Activated CD4-positive, CD25-positive, alpha-beta regulatory T cell treated with anti-CD3 and anti-CD28 coated beads, Interleukin-2, amount 50 U/mL, for 72 hours (primary cell): ENCODE measurements at places on chromosomes 2 and 18.

- DNase-seq: no peak
These were observed 17.7 kb downstream of the HOXD1 start for GRCh38 chr2:176206136-176206535.

DNA sequence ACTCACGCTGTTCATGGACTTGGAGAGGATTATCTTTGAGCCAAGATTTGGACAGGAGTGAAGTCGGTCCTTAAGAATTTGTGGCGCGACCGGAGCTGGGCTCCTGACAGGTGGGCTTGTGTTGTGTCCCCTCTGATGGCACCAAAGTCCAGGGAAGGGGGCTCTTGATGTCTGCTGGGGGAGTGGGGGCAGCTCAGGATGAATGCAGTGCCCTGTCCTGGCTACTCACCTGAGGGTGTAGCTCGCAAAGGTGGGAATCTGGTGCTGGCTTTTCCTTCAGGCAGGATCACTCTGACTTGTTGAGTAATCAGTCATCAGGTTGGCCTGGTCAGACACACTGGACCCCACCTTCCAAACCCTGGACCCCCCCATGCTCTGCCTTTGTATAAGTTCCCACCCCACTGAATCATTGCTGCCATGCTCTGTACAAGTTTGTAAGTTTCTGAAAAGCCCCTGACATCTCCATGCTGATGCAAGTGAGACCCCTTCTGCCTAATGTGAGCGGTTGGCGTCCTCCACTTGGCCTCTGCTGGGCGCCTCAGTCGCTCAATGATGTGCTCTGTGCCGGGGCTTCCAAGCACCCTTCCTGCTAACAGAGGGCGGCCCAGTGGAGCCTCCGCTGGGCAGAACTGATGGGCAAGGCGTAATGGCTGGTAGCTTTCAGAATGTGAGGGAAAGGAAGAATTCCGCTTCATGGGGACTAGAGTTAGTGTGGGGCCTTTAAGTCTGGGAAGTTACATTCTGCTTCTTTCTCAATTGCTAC, 196.1 kb downstream of the MGAT5 start:
- no peak for DNase-seq

DNA sequence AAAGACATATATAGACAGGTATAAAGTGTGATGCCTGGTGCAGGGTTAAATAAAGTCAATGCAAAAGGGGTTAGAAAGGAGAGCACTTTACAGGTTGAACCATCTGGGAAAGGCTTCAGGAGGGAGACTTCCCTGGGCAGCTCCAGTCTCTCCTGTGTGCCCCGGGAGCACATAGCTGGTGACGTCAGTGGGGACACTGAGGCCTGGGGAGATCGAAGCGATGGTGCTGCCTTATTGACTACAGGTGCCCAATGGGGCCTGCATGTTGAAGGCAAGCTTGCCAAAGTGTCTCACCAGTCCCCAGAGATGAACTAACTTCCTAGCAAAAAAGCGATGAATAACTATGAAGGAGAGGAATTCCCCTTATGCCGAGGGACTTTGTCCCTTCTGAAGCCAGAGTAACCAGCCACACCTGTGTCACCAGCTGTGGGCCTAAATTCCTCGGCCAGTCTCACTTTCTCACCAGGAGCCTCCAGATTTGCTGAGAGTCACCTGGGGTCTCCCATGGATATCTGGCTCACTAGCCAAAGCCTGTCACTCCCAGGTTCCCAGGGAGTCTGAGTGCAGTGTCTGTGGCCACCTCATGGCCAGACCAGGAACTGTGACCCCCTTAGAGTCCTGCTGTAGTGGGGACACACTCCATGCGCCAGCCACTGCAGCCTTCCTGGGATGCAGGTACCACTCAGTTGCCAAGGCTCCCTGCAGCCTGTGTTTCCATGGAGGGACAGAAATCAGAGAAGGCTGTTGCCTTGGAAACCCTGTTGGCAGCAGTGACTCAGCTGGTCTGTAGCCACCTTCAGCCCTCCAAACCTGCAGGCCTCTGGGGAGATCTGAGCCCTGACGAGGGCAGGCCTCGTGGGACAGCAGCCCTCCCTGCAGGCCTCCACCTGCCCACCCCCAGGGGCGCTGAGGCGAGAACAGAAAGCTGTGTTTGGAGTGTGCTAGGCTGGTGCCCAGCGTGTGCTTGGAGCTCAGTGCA, 128.7 kb downstream of the CTIF start:
- no peak for DNase-seq

- no peak for DNase-seq
These were observed 97.4 kb downstream of the EIPR1 start for GRCh38 chr2:3280197-3280596.

DNA sequence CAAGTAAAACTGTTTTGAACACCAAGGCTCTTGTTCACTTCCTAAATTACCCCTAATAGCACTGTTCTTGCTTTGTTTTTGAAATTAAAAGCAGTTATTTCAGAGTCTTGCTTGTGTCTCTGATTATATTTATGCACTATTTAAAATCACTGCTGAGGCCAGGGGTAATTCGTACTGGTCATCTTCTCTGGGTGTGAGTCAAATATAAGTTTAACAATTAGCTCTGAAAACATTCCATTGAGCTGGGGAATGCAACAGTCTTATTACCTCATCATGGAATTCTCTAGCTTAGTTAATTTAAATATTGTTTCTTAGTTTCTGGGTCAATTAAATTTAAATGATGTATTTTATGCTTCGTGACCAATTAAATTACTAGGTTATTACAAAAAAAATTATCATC, 135.0 kb downstream of the MEIS1 start:
- DNase-seq: no peak

- DNase-seq: no peak
These were observed 250.9 kb downstream of the ICOS start for GRCh38 chr2:204187229-204188083.

GRCh38 chr2:55459279-55459678, 39.6 kb upstream of the CCDC88A start:
- DNase-seq: no peak

DNA sequence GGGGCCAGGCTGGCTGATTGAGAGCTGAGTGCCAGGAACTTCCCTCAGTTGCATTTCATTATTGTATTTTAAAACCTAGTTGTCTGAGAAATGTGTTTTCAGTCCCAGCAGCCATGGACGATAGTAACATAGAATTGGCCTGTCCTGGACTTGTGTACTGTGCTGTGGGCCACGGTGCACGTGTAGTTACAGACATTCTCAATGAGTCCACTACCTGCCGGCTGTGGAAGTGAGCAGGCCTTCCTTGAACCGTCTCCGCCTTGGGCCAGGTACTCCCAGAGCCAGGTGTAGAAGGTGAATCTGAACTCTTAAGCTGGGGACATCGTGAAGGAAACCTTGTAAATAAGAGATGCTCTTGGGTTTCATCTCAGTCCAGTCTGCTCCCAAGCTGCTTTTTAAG, 47.0 kb downstream of the UBE2F start:
- DNase-seq: no peak

DNA sequence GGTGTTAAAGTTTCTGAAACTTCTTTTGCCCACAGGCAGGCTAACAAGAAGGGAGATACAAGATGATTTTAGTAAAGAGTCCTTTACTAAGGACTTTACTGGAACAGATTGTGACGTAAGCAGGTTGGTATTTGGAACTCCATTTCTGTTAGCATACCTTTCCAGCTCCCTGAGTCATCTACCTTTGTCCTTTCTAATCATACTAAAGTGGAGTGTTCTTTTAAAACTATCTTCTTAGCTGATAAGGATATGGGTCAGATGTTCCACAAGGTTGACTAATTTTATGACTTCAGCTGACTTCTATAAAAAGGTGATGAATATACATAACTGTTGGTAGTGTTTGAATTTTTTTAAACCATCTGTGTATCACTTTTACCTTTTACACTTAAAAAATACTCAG, 21.1 kb downstream of the UGP2 start:
- no peak for DNase-seq

- no peak for DNase-seq
These were observed 458.7 kb upstream of the ID2 start for GRCh38 chr2:8222979-8223694.

GRCh38 chr2:218289639-218290315, 2.5 kb downstream of the TMBIM1 start:
- no peak for DNase-seq

- DNase-seq: no peak
These were observed 78.6 kb downstream of the PTPRM start for GRCh38 chr18:7645756-7646155.

- DNase-seq: no peak
These were observed 47.7 kb downstream of the ZC3H15 start for GRCh38 chr2:186533717-186534116.

- no peak for DNase-seq
These were observed 165.8 kb upstream of the TCF4 start for GRCh38 chr18:55753643-55754263.

DNA sequence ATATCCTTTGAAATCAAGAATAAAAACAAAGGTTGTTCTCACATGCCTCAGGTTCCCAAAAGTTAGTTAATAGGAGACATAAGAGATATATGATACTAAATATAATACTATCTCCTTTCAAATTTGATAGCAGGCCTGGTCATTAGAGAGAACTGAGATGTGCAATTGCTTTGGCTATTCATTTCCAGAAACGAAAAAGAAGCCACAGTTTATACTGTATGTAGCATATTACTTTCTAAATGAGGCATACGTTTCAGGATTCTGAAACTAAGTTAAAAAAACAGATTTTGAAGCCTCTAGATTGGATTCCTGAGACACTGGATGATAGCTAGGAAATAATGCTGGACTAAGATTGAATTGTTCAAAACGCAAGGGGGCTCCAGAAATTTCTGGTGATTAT, 7.1 kb downstream of the PPP1R1C start:
- no peak for DNase-seq

DNA sequence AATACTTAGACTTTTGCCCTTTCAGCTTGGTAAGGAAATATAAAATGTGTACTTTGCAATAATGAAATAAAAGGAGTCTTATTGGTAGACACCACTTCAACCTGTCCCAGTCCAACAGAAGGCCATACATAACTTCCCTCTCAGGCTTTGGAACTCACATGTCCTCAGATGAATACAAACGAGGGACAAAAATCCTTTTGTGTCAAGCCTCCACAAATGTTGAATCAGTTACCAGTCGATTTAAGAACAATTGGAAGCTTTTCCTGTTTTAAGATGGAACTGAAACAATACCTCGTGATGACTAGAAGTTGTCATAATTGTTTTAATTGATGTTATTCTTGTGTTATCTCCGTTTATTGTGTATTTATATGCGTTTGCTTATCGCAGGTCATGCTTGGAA, 385.1 kb upstream of the POU3F3 start:
- DNase-seq: no peak

- no peak for DNase-seq
These were observed 3.5 kb downstream of the OSBPL6 start for GRCh38 chr2:178197791-178198190.

DNA sequence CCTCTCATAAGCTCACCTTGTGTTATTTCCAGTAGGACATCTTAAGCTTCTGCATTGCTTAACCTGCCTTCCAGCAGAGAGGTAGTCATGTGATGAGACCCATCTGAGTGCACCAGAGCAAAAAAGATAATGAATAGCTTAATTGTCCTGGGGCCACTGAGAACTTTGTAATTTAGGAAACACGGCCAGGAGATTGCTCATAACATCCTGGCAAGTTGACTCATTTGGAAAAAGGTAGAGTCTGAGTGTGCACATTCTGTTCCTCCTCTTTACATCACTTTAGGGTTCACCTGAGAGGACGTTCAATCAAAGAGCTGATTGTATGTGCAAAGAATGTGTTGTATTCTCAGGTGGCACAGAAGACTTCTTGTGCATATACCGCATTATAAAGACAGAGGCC, 830.2 kb upstream of the SOX11 start:
- no peak for DNase-seq

DNA sequence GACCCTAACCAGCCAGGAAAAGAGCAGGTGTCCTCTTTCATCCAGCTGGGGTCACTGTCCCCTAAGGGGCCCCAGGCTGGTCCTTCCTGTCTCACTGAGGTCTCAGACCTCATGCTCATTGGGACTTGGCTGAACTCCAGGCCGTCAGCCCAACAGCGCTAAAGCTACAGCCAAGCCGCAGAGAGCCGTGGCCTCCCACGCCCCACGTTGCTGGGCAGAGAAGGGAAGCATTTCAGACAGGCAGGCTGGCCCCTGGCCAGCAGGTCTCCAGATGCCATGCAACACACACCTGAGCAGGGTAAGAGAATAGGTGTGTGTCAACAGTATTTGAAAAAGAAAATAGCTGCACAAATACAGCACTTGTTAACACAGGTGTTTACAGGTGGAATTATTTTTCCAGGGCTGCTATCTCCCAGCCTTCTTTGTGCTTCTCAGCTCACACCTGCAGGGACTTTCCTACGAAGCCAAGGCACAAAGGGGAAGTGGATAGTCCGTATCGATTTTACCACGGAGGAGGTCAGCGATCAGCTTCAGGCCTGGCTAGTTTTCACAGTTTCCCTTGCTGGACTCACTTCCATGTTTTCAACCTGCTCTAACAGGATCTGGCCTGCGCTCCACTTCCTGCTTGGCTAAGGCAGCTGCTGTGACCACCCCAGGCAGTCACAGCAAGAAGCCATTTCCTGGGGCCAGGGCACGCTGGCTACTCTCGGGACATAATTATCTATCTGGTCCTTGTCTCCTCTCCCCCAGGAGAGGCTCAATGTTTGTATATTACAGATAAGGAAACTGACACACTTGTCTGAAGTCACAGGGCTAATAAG, 156.1 kb upstream of the ID2 start:
- DNase-seq: no peak

- DNase-seq: no peak
These were observed 1346.8 kb upstream of the PIK3C3 start for GRCh38 chr18:40608226-40608625.

GRCh38 chr2:213416832-213417231, 132.6 kb downstream of the SPAG16 start:
- no peak for DNase-seq

GRCh38 chr18:22841840-22842239, 91.3 kb upstream of the RBBP8 start:
- DNase-seq: no peak

DNA sequence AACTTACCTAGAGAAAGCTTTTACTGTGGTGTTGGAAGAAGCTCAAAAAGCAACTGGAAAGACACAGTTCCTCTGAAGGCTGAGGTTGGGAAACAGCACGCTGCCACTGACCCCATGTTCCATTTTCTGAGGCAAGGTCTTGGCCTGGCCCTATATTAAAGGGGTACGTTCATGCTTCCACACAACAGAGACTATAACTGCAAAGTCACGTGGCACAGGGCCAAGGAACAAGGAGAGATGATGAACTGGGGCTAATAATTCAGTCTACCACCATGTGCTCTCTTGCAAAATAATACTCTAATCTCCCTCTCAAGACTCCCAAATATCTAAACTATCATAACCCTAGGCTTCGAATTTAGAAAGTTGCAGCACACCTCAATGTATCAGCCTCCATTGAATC, 381.6 kb downstream of the DSEL start:
- DNase-seq: no peak

DNA sequence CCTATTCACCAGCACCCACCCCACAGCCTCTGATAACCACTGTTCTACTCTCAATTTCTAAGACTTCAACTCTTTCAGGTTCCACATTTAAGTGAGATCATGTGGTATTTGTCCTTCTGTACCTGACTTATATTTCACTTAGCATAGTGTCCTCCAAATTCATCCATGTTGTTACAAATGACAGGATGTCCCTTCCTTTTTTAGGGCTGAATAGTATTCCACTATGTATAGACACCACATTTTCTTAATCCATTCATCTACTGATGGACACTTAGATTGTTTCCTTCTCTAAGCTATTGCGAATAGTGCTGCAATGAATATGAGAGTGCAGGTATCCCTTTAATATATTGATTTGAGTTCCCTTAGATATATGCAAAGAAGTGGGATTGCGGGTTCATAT, 100.1 kb downstream of the EVA1A start:
- no peak for DNase-seq
